ENCODE measurements at places on chromosomes 5 and 9.

DNA sequence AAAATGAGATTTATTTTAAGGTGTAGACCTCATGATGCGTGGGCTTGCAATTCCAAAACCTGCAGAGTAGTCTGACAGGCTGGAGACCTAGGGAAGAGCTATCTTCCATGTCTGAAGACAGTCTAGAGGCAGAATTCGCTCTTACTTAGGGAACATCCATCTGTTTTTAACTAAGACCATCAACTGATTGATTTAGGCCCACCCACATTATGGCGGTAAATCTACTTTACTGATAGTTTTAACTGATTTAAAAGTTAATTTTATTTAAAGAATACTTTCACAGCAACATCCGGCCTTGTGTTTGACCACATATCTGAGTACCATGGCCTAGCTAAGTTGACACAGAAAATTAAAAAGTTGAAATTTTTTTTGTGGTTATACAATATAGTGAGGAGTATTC is 6.0 kb upstream of the ST8SIA4 start:
- no peak for DNase-seq

DNA sequence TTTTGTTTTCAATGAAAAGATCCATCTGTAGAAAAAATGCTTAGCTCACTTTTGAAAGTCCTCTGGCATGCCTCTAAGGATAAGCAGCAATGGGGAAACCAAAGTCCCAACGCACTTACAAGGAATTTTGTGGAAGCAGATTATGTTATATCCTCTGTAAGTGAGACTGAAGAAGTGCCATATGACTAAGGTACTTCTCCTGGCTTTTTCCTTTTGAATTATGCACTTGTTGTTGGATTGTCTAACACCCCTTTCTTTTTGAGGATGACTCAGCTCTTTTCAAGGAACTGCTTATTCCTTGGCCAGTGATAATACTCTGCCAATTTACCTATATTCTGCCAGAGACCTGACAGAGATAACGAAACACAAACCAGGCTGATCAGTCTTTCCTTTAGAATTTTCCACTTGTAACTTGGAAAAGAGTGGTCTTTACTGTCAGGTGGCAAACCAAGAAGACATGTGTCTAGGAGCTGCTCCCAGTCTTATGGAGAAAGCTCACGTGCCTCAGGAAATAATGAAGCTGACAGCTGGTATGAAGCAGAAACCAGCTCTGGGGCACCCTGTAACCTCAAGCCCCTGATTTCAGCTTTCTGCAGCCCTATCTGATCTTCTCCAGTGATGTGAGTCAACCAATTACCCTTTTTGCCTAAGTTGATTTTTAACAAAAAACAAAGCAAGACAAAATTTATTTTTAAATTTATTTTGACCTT is 290.8 kb upstream of the FBXL7 start:
- no peak for DNase-seq

GRCh38 chr5:124438903-124439281 is 307.5 kb downstream of the ZNF608 start:
- no peak for DNase-seq

DNA sequence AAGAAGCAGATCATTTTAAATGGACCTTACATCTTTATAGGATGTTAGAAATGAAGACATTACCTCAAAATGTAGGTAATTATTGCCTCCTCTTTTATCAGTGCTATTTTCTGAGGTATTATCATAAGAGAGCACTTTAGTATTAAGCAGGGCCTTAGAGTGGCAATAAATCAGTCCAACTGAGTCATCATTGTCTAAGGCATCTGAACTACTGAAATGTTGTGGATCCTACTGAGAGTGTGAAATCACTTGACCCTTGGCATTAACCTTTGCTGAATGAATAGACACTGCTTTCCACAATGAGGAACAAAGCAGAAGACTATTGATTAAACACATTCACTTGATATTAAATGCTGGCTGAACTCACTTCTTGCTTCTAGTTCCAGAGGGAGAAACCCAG is 224.6 kb upstream of the ARRDC3 start:
- no peak for DNase-seq

GRCh38 chr9:120403543-120403856 is 176.5 kb downstream of the CDK5RAP2 start:
- no peak for DNase-seq

DNA sequence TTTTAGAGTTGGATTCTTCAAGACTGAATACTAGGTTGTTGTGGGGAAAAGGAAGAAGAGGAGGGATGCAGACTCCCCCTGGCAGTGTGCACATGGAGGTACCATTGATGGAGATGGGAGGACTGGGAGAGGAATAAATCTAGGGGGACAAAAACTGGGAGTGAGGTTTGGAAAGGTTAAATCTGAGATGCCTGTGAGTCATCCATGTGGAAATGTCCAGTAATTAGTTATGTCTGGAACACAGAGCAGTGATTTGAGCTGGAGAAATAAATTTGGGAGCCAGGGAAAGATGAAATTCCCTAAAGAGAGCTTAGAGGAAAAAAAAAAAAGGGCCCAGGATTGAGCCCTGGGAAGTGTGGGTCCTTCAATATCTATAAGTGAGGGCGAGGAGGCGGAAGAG is 8.0 kb upstream of the CCIN start:
- DNase-seq = peak; percentile 63
